ENCODE measurements at places on chromosomes 5 and 9.

DNA sequence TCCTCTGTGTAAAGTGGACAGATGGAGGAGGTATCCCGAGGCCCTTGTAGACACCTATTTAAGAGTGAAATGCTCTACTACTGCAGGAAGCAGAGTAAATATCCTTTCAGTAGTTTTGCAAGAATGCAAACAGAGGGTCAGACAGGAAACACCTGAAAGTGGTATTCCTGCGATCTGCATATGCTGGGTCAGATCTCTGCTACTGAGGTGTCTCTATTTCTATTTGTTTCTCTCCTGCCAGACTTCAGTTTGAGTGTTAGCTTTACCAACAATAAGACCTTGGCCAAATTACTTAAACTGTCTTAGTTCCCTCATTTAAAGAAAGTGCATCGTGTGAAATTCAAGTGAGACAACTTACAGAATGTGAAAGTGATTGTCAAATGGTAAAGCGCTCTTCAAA lies 47.6 kb downstream of the JAKMIP2 start:
- no peak for DNase-seq

- DNase-seq = no peak
Measured at GRCh38 chr5:159163027-159163700, 46.2 kb downstream of the RNF145 start.

- no peak for DNase-seq
Measured at GRCh38 chr5:154486427-154486866, 8.4 kb upstream of the HAND1 start.

GRCh38 chr9:95128177-95128524 lies 189.4 kb downstream of the FANCC start:
- no peak for DNase-seq

- no peak for DNase-seq
Measured at GRCh38 chr9:128733256-128733655, 9.3 kb upstream of the ZDHHC12 start.

- DNase-seq = no peak
Measured at GRCh38 chr5:65512170-65512937, 30.6 kb upstream of the ADAMTS6 start.
